ENCODE measurements at places on chromosomes 11 and 22. TPM values are rescaled to one million over a fixed set of nuclear protein-coding genes. Genes with fewer than 3 reads are reported as not detected.

GRCh38 chr11:125950696-125951651 lies 5.1 kb downstream of the VSIG10L2 start:
- DNase-seq = peak; percentile 74

- DNase-seq = no peak
Observed at GRCh38 chr11:61766353-61766841, 14.0 kb downstream of the MYRF start.

GRCh38 chr11:33214187-33214586 lies 43.0 kb upstream of the HIPK3 start:
- peak; percentile 40 for DNase-seq

GRCh38 chr11:116641561-116642045 lies 131.2 kb downstream of the BUD13 start:
- peak; percentile 32 for DNase-seq

- peak; percentile 45 for DNase-seq
Observed at GRCh38 chr22:41825376-41825775, 7.5 kb upstream of the SREBF2 start.

GRCh38 chr11:131178020-131178419 lies 192.4 kb upstream of the NTM start:
- DNase-seq = no peak

- peak; percentile 52 for DNase-seq
Observed at GRCh38 chr11:114774599-114775361, 96.5 kb downstream of the NXPE2 start.

GRCh38 chr11:114136686-114137640 lies 77.5 kb downstream of the ZBTB16 start:
- DNase-seq = peak; percentile 32

DNA sequence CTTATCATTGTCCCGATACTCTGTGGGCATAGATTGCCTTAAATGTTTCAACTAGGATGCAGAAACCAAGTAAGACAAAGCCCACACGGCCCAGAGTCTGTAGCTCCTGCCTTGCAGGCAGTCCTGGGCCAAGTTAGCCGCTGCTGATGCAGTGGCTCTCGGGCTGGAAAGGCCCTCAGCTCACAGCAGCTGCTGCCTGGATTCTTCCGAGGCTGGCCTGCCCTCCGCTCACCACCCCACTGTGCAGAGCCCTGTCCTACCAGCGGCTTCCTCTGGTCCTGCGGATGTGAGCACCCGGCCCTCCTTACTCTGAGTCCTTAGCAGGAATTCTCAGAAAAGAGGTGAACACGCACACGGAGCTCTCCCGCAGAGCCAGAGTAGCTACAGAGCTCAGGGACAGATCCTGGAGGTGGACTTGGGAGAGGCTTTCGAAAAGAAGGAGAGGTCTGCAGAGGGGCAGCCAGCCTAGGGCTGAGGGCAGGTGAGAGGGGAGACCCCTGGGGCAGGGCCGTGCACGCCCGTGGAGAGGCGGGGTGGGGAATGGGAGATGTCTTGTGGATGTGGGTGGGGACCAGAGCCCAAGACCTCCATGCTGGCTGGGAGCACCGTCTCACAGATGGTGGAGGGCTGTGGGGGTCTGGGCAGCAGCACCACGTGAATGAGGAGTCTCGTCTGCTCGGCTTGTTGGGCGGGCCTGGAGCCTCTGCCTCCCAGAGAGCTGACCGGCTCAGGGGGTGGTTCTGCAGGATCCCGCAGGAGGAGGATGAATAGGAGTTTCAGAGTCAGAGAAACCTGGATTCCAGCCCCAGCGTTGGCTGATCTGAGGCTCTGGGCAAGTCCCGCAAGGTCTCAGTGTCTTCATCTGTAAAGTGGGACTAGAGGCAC lies 117.4 kb upstream of the B3GAT1 start:
- DNase-seq = no peak

- no peak for DNase-seq
Observed at GRCh38 chr11:117723277-117724024, 73.6 kb downstream of the DSCAML1 start.

DNA sequence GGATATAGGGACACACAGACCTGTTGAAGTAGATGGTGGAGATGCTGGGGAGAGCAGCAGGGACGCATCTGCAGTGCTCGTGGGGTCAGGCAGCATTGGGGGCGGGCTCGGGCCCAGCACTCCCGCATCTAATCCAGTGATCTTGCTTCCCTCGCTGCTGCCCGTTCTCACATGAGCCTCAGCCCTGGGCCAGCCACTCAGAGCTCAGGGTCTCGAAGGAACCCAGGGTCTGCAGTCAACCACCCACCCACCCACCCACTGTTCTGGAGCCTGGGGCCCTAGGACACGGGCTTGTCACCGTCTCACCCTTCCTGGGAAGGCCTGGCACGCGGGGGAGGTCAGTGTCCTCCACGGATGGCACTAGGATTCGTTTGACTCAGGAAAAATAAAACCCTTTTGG lies 406.0 kb downstream of the TBC1D22A start:
- no peak for DNase-seq

DNA sequence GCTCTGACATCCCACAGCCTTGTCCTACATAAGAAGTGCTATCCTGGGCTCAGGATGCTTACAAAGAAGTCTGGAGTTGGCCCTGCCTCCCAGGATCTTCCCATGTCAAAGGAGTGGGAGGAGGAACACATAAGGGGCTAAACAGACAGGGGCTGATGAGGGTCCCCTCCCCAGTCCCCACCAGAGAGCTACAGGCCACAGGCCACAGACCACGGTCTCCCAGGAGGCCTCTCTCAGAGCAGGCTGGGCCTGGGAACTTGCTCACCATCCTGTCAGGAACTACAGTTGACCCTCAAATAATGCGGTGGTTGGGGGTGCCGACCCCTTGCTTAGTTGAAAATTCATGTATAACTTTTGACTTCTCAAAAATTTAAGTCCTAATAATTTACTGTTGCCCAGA lies 315.5 kb downstream of the NTM start:
- DNase-seq = no peak

DNA sequence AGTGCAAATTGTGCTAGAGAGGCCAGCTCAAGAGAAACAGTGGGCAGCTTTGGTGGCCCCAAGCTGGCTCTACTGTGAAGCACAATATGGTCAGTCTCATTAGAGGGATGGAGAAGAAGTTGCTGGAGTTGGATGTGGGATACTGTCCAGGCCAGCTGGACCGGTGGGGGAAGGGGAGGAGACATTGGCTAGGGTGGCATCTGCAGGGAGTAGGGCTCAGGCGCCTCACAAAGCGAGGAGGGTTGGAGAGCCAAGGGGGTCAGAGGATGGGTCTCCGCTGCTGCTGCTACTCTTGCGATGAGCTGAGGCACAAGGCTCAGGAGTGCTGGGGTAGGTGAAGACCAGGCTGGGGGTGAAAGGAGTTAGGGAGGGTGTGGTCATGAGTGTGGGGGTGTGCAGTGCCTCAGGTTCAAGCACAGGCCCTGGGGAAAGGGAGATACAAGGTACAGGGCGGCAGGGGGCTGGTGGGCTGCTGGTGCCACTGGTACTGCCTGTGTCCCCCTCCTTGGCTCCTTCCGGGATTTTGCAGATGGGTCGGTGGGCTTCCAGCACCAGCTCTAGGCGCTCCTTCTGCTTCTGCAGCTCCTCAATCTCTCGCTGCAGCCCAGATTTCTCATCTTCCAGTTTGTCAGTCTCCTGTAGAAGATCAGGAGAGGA lies 2.3 kb downstream of the CCDC85B start:
- DNase-seq = no peak

CCDC89 gene
- total RNA-seq = 4.4 TPM

OR8G1 gene
- not detected for total RNA-seq

KCNJ4 gene
- not detected for total RNA-seq

SLCO2B1 gene
- total RNA-seq = not detected

NXPE4 gene
- total RNA-seq = not detected

CREB3L1 gene
- 37.7 TPM for total RNA-seq

MMP26 gene
- total RNA-seq = not detected

CLMP gene
- 195 TPM for total RNA-seq

ROBO4 gene
- 1.3 TPM for total RNA-seq

ASPHD2 gene
- total RNA-seq = 1.4 TPM

Data from GM23248 (cell line).